ENCODE measurements at places on chromosomes 11 and 22.

- ATAC-seq, result no peak
These were observed 27.2 kb downstream of the EIF3M start for GRCh38 chr11:32610797-32611352.

GRCh38 chr11:19698493-19699292 is 13.9 kb upstream of the NAV2 start:
- no peak for ATAC-seq

DNA sequence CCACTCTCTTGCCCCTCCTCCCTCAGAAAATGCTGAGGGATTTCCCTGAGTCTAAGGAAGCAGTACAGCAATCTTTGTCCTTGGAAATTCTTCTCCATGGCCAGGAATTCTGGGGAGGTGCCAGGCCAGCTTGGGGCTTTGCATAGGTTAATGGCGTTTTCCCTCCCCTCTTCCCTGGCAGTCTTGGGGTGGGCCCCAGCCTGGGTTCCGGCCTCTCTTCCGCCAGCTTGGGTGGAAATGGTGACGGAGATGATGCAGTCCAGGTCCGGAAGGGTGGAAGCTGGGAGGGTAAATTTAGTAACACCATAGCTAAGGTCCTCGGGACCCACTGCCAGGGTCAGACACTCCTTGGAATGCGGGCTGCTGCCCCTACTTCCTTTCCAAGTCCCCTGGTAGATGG is 5.0 kb downstream of the PHLDB1 start:
- no peak for ATAC-seq

GRCh38 chr11:22930816-22931594 is 70.7 kb upstream of the CCDC179 start:
- ATAC-seq, result no peak

- no peak for ATAC-seq
These were observed 257.9 kb downstream of the CTTN start for GRCh38 chr11:70656252-70656651.

DNA sequence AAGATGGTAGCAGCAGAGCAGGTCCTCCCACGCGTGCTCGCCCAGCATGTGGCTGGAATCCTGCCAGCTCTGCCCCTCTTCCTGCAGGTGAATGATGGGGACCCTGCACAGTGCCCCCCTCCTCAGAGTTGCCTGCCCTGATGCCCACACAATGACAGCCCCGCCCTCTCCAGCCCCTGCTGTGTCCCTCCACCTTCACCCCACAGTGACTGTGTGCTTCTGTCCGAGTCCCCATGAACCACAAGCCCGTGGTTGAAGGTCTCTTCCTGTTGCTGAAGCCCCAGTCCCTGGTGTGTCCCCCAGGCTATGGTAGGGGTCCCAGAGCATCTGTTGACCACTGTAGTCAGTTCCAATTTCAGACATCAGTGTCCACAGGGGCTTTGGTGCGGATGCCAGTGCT is 71.0 kb downstream of the BRD1 start:
- no peak for ATAC-seq

GRCh38 chr11:117823294-117823945 is 1.1 kb downstream of the FXYD2 start:
- ATAC-seq, result peak; percentile 39

- ATAC-seq, result peak; percentile 51
These were observed 419 bp downstream of the ANKRD54 start for GRCh38 chr22:37843741-37844089.

GRCh38 chr22:33569559-33569958 is 350.7 kb downstream of the LARGE1 start:
- ATAC-seq, result no peak

GRCh38 chr11:110168033-110168803 is 75.0 kb downstream of the ZC3H12C start:
- no peak for ATAC-seq

GRCh38 chr11:71265559-71266092 is 13.2 kb upstream of the SHANK2 start:
- no peak for ATAC-seq

DNA sequence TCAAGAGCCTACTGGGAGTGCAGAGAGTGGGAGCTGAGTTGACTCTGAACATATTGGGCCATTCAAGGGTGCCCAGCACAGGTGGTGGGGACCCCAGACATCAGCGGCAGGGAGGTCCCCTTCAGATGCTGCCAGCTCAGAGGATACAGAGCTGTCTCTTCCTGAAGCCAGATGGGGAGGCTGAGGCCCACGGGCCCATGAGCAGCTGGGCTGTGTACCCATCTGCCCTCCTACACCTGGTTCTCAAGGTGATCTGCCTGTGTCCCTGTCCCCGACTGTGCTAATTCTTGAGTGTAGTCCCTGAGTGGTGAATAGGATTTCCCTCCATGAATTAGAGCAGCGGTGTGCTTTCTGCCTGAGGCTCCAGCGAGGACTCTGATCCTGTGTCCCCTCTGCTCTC is 76.3 kb downstream of the MICAL2 start:
- ATAC-seq, result no peak

- ATAC-seq, result no peak
These were observed 38.3 kb downstream of the PIK3IP1 start for GRCh38 chr22:31253949-31254348.

Data from SK-N-SH treated with all-trans-retinoic acid at 6 μM for 48 hours (cell line).